CD4-positive, alpha-beta T cell treated with Interleukin-4 for 4 hours (primary cell): ENCODE measurements at places on chromosomes 16 and 17.

DNA sequence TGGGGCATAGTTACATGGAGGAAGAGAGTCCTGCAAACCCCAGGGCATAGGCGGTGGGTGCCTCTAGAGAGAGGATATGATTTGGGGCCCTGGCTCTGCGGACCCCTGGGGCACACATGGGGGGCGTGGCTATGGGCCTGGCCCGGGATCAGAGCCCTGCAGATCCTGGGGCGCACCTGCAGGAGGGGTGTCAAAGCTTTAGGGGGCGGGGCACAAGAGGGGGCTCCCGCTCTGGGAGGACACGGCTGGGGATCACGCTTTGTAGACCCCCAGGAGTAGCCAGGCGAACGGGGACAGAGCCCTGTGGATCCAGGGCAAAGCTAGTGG, 497 bp downstream of the BCL7C start:
- DNase-seq: no peak

GRCh38 chr16:10373556-10373955, 12.3 kb upstream of the ATF7IP2 start:
- no peak for DNase-seq

- no peak for DNase-seq
Observed at GRCh38 chr16:12159028-12159427, 182.5 kb downstream of the SNX29 start.

- DNase-seq: no peak
Observed at GRCh38 chr17:76379275-76379641, 5.2 kb upstream of the SPHK1 start.

DNA sequence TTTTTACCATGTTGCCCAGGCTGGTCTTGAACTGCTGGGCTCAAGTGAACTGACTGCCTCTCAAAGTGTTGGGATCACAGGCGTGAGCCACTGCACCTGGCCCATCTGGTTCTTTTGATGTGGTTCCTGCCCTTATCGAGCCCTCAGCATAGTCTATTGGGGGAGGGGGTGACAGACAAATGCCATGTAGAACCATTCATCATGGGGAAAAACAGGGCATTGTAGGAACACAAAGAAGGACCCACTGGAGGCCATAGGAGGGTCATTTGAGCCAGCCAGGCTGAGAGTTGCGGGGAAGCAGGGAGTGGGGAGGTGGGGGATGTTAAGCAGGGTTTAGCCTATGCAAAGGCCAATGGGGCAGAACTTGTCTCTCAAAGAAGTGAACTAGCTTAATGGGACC, 11.9 kb downstream of the SEC14L5 start:
- DNase-seq: no peak

- DNase-seq: no peak
Observed at GRCh38 chr16:87930456-87930855, 5.9 kb downstream of the CA5A start.

GRCh38 chr16:68190736-68191510, 45.0 kb downstream of the ESRP2 start:
- no peak for DNase-seq

GRCh38 chr16:81650982-81651562, 128.0 kb upstream of the PLCG2 start:
- no peak for DNase-seq

- DNase-seq: no peak
Observed at GRCh38 chr16:21663889-21664647, at the start of gene OTOA. Gene OTOA, plus strand, starts transcription at chr16:21663968. Its CDS starts 14,547 bp downstream, at chr16:21678515.

GRCh38 chr17:35256629-35257028, 13.8 kb downstream of the SLFN5 start:
- DNase-seq: no peak

DNA sequence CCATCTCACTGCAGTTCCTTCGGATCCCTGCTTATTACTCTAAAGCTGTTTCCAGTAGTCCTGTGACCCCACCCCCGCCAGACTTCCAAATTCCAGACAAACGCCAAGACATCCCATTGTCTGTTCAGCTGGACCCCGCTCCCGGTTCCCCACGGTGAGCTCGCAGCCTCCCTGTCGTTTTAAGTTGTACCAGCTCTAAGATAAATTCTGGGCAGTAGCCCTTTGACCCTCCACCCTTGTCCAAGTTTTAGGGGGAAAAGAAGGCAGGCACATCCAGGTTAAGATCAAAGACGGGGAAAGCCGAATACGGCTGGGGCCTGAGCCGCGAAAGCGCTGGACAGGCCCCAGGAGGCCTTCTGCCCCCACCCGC, 589 bp downstream of the ARL6IP1 start:
- no peak for DNase-seq

DNA sequence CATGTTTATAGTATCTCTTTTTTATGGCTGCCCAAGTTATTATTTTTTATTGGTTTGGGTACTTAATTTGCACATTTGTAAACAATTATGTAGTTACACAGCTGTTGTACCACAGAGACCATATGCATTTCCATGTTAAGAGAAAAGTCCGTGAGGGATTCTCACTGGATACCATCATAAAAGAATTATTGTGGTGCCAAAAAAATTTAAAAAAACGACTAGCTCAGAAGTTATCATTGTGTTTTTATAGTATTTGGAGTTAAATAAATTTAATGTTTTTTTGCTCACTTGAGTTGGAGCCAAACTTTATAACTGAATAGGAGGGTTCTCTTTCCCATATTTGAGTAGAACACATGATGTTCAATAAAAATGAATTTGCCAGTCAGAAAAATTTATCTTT, 618.7 kb downstream of the WWOX start:
- no peak for DNase-seq

- DNase-seq: no peak
Observed at GRCh38 chr16:58513874-58514273, 1.4 kb upstream of the SETD6 start.

GRCh38 chr17:37317867-37318266, 57.9 kb upstream of the C17orf78 start:
- DNase-seq: no peak

DNA sequence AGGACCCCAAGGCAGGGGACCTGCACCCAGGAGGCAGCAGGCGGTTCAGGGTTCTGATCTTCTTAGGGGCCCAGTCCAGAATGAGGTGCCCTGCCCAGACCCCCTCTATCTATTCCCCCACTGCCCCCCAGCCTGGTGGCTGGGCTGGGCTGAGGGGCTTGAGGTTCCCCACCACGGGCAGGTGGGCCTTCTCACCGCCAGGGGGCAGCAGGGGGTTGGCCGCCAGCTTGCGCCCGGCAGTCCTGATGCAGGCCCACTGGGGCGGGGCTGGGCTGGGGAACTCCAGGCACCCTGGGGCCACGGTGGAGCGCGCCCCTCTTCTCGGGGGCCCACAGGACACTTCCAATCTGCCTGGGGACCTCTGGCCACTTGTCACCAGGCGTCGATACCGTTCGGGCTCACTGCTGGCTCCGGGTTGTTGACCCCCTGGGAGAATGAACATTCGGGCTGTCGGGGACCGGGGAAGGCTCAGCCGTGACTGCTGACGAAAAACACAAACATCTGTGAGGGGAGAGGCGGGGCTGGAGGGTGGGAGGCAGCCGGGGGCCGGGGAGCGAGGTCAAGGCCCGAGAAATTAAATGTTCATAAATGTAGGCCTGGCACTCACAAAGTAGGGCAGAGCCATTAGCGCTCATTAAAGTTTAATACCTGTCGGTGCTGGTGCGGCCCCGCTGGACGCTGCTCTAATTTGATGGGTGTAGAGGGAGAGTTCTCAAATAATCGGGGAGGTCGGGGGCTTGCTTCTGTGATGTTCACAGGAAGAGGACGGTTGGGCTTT, 219.3 kb upstream of the GSE1 start:
- peak; percentile 38 for DNase-seq

DNA sequence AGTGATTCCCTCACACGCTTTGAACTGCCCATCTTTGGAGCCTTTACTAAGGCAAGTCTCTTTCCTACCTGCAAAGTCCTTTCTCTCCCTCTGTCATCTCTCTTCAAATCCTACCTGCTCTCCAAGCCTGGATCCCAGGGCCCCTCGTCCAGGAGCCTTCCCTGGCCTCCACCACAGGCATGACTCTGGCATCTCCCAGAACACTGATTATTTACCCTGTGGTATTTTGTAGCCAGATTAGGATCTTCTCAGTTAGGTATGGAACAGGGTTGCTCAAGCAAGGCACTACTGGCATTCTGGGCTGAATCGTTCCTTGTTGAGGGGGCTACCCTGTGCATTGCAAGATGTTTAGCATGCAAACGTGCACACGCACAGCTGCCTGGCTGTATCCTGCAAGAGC, 31.9 kb upstream of the POLR3E start:
- DNase-seq: no peak

GRCh38 chr17:44146375-44147346, 4.9 kb downstream of the HROB start:
- DNase-seq: no peak

DNA sequence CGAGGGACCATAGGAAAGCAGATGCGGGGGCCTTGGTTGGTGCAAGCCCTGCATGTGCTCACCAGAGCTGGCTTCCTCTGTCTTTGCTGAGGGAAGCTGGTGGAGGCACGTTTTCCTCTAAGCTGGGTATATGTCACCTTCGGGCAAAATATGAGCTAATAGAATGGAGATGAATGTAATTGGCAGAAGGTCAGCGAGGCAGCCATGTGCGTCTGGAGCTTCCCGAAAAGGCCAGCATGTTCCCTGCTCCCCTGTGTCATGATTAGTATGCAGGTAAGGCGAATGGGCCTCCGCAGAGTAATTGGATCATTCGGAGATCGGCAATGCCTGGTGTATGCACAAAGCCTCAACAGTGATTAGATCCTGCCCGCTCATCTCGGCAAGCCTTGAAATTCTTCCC, 806.2 kb upstream of the EEF2KMT start:
- DNase-seq: no peak

GRCh38 chr16:76854234-76854633, 336.8 kb upstream of the MON1B start:
- no peak for DNase-seq

DNA sequence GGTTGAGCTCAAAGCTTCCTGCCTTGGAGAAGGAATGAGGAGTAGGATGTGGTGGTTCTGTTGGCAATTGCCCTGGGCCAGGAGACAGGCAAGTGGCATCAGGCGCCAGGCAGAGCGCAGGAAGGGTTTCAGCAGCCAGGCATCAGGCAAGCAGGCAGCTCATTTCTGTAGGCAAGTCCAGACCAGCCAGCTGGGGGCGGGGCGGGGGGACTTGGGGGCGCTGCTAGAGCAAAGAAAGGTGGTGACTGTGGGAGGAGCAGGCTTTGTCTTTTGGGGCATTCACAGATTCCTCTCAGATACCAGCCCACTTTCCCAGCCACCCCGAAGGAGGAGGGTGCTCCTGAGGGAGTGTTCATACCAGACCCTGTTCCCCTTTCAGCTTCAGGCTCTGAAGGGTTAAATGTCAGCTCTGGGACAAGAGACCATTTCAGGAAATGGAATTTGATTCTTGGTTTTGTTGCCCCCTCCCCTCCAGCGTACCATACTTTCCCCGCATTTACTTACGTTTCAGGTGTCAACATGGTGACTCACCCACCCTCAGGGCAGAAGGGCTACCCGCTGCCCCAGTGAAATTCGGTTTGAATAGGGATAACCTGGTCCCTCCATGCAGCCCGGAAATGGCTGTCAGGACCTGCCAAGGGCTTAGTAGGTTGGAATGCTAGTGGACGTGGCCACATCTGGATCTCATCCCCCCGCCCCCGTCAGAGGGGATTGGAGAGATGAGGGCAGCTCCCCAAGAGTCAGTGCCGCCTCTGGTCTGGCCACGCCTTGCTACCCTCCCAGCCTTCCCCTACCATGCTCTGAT, 13.2 kb downstream of the NGFR start:
- no peak for DNase-seq

- no peak for DNase-seq
Observed at GRCh38 chr17:77476931-77477805, 336.4 kb downstream of the SEC14L1 start.

- DNase-seq: no peak
Observed at GRCh38 chr16:19666477-19666876, 51.5 kb downstream of the KNOP1 start.

DNA sequence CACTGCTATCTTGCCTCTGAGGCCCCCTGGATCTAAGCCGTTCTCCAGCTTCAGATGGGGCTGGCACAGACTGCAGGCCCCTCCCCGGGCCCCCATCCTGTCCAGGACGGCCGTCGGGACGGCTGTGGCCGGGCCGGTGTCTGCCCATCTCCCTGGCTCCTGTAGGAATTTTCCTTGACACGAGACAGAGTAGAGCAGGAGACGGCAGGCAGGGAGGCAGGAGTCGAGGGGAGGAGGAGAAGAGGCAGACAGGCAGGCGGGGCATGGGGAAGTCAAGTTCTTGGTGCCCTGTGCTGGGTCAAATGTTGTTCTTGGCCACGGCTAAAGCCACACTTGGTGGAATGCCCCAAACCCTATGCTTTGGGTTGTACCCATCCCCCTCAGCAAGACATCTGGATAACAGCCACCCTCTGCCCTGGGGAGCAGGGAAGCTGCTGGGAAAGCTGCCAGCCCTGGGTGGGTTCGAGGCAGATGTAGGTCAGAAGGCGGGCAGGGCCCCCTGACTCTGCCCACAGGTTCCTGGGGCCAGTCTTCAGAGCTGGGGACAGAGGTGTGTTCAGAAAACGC, 4.0 kb downstream of the C1QTNF1 start:
- DNase-seq: no peak

- peak; percentile 28 for DNase-seq
Observed at GRCh38 chr17:47978324-47978723, 7.4 kb downstream of the CDK5RAP3 start.

DNA sequence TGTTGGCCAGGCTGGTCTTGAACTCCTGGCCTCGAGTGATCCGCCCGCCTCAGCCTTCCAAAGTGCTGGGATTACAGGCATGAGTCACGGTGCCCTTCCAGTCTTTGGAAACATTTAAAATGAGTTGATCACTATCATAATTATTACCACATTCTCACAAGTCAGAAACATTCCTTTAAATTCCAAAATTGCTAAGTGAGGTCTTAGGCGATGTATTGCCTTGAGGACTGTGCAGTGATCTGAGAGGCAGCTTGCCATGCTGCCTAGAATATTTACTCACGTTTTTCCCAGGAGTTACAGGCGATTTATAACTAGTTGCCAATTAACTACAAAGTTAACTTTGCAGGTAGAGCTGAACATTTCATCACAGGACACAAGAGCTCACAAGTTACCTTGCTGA, 5.7 kb upstream of the ATXN1L start:
- no peak for DNase-seq

DNA sequence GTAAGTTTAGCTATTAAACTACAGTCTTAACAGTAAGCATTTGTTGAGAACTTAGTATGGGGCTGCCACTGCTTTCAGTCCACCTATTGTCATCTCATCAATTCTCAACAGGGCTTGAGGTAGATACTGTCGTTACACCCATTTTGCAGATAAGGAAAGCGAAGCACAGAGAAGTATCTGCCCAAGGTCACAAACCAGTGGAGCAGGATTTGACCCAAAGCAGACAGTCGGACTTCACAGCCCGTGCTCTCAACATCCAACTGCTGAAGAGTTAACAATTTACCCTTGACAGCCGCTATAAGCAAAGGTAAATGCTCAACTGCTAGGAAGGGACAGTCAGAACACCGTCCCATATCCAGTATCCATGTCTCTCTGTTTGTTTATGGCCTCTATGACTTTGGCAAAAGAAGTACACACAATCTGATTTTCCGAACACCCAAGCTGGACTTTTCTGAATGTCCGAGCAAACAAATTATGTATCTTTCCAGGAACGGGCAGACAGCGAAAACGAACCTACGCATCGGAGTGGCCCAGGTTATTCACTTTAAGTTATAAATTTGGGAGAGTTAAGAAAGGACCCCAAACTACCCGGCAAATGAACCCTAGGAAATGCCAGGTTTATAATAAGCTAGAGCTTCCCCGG, 1.2 kb downstream of the SIAH1 start:
- DNase-seq: no peak

GRCh38 chr16:14353340-14353739, 276.7 kb downstream of the PARN start:
- no peak for DNase-seq
